Esophagus mucosa (tissue), 1 donor: ENCODE measurements at places on chromosomes 6 and 20. TPM values are rescaled to one million over a fixed set of nuclear protein-coding genes. Genes with fewer than 3 reads are reported as not detected.

DNA sequence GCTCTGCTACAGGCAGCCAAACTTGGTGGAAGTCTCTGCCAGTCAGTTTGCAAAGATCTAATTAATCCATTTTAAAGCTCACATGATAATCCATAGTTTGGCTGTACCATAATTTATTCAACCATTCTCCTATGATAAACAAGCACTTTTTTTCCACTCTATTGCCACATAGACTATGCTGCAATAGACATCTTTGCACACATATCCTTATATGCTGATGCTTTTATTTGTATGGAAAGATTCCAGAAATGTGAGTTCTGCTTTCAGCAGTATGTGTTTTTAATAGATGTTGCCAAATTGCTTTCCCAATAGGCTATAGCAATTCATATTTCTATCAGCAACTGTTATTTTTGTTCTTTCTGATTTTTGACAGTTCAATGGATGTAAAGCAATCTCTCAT lies 628.0 kb downstream of the KIF16B start:
- ATAC-seq: no peak

FERMT1 gene
- total RNA-seq: 34.0 TPM

GRCh38 chr6:16061818-16062217 lies 67.1 kb upstream of the MYLIP start:
- no peak for ATAC-seq

GRCh38 chr6:33329058-33329457 lies 11.5 kb upstream of the ZBTB22 start:
- no peak for ATAC-seq

DNA sequence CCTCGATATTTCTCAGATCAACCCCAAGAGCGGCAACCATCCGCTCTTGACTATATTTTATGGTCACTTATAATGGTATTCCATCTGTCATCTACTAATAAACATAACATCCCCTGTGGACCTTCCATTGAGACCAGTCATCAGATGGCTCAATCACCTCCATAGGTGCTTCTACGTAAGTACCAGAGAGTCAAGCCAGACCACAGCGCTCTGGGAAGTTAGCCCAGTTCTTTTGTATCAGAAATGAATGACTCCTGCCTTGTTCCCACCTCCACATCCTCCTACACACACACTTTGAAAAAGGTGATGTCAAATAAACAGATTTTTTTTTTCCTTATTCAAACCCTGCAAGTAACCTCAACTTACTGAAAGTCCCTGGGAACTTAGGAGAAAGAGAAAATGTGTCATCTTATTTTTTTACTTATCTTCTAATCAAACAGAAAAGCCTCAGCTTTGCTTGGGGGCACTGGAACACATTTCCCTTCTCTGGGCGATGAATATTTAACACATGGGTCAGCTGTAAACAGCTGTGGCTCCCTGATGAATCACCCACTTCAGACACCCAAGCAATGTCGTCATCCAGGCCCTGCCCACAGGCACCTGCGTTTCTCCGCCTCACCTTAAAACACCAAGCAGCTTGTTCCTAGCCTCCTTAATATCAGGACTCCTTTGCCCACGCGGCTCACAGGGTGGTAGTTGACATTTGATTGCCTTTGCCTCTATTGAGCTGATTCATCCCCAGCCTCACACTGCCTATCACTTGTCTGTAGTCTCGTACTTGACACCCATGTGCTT lies 121.4 kb upstream of the LY86 start:
- ATAC-seq: peak; percentile 84

- no peak for ATAC-seq
These were observed 8.5 kb downstream of the TMEM14B start for GRCh38 chr6:10756085-10756484.

- ATAC-seq: no peak
These were observed 88.0 kb downstream of the PRND start for GRCh38 chr20:4809707-4810106.

GRCh38 chr6:45423824-45424450 lies 46.2 kb upstream of the SUPT3H start:
- peak; percentile 6 for ATAC-seq

DNA sequence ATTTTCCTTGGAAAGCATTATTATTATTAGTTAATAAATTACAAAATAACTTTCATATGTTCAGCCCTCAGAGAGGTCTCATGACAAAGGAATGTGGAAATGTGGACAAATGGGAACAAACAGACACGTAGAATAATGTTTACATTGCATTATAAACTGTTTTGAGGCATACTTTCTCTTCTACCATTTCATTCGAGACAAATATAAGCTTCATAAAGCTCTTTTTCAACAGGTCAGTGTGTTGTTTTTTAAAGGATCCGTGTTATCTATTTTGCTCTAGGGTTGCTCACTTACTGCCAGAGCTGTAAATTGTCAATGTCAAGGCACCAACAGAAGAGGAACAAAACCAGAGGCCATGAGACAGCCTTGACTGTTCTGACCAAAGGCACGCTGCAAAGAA lies 256.8 kb downstream of the PHACTR1 start:
- ATAC-seq: no peak

DNA sequence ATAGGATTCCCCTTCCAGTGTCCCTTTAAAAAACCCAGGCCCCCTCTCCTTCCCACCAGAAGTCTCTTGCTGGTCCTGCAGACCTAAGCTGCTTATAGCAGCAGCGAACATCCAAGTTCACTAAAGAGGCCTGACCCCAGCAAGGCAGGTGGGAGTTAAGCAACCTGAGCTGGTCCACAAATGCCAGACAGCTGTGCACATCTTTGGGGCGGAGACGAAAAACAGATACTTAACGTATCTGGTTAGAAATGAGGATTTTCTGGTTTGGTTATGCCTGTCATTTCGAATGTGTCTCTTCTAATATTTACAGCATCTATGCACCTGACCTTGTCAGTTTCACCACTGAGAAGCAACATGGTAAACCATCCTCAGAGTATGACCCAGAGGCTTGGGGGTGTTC lies 87.8 kb downstream of the SLC2A10 start:
- no peak for ATAC-seq

- ATAC-seq: no peak
These were observed 182.6 kb upstream of the JAG1 start for GRCh38 chr20:10856237-10857015.

SLC22A3 gene
- 8.0 TPM for total RNA-seq

SLC24A3 gene
- total RNA-seq: 13.0 TPM

MMP24 gene
- total RNA-seq: 0.08 TPM
